ENCODE measurements at places on chromosomes 7 and 10. TPM values are rescaled to one million over a fixed set of nuclear protein-coding genes. Genes with fewer than 3 reads are reported as not detected.

DNA sequence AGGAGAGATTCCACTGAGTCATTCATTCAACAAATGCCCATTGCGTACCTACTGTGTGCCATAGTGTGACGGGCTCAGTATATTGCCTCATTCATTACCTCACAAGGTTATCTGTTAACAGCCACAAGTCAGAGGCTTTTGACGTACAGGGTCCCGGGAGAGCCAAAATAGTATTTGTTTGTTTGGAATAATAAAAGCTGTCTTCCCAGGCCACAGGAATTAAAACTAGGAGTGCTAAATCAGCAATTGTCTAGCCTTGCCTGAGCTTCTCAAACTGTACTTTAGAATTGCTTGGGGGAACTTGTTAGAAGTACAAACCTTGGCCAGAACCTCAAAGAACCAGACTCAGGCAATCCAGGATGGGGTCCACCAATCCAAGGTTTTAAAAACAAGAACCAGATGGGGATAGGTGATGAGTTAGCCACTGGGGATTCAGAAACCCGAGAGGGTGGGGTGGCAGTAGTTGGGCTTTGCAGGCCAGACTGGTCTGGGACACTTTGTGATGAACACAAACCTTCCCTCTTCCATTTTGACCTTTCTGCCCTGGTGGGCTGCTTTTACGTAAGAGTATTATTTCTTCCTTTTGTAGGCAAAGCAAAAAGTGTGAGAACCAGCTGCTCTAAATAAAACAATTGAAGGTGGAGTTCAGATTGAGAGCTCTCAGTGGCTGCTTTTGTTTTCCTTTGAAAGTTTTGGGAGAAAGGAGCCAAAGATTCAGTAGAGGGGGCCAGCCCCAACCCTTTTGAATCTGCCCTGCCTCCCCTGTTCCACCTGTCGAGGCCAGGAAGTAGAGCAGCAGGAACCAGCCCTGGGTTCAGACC lies 113.0 kb upstream of the ANLN start:
- H3K36me3 ChIP-seq = no peaks in the 10 kb centered on the region
- no peak overlapping the region for H3K4me3 ChIP-seq
- DNase-seq = peak; percentile 3
- peak overlapping the region; percentile 22 for H3K27ac ChIP-seq

The POLR3A gene
- 8.7 TPM for polyA plus RNA-seq

- H3K27me3 ChIP-seq = no peaks in the 10 kb centered on the region
- H3K27ac ChIP-seq = no peak overlapping the region
- no peak for DNase-seq
- H3K4me1 ChIP-seq = peaks cover 15% of the 10 kb centered on the region
- no peak overlapping the region for H3K4me3 ChIP-seq
Observed at GRCh38 chr7:15557186-15557585, 4.6 kb downstream of the AGMO start.

DNA sequence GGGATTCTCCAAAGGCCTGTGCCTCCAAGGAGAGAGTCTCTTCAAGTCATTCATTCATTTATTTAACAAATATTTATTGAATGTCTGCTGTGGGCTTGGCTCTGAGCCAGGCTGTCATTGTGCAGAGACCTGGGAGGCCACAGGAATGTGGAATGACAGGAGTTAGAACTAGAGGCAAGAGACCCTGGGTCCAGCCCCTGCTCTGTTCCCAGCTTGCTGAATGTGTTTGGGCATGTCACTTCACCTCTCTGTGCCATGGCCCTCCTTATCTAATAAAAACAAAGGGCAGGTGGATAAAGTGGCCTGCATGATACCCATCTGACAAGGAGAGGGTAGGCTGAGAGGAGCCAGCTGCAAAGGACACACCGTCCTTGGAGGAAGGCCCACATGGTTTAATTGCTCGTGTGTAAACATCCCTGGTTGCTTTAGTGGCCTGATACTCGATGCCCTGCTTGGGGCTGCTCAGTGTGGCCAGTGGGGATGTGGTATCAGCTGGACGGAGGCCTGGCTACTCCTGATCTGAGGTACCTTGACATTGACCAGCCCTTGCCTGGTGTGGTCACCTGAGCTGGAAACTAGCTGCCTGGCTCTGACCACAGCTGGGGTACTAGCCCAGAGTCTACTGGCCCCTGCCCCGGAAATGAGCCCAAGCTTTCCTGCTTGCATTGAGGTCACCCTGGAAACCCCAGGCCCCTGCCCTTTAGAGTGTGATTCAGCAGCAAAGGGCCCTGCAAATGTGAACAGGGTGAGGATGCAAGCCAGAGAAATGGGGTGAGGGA lies 116.2 kb downstream of the CDH23 start:
- no peaks in the 10 kb centered on the region for H3K27me3 ChIP-seq
- no peak overlapping the region for H3K27ac ChIP-seq
- H3K4me1 ChIP-seq = peaks cover 16% of the 10 kb centered on the region
- DNase-seq = peak; percentile 67

GRCh38 chr10:73584737-73585136 lies 6.4 kb downstream of the USP54 start:
- DNase-seq = no peak
- no peaks in the 10 kb centered on the region for H3K27me3 ChIP-seq
- H3K4me1 ChIP-seq = peaks cover 16% of the 10 kb centered on the region
- H3K36me3 ChIP-seq = no peaks in the 10 kb centered on the region
- H3K27ac ChIP-seq = peak overlapping the region; percentile 73

- H3K4me1 ChIP-seq = peaks cover 16% of the 10 kb centered on the region
- peaks cover 5% of the 10 kb centered on the region for H3K27me3 ChIP-seq
- H3K27ac ChIP-seq = no peak overlapping the region
- DNase-seq = no peak
Observed at GRCh38 chr7:117485118-117485620, 5.3 kb downstream of the CFTR start.

GRCh38 chr10:76998451-76998850 lies 639.2 kb downstream of the KCNMA1 start:
- H3K36me3 ChIP-seq = no peaks in the 10 kb centered on the region
- H3K4me3 ChIP-seq = no peak overlapping the region

The SUN3 gene
- not detected for polyA plus RNA-seq

GRCh38 chr10:122656308-122656705 lies 43.3 kb downstream of the C10orf120 start:
- DNase-seq = no peak
- H3K27ac ChIP-seq = no peak overlapping the region
- H3K36me3 ChIP-seq = no peaks in the 10 kb centered on the region
- no peaks in the 10 kb centered on the region for H3K4me1 ChIP-seq

The EPDR1 gene
- polyA plus RNA-seq = 3.7 TPM

DNA sequence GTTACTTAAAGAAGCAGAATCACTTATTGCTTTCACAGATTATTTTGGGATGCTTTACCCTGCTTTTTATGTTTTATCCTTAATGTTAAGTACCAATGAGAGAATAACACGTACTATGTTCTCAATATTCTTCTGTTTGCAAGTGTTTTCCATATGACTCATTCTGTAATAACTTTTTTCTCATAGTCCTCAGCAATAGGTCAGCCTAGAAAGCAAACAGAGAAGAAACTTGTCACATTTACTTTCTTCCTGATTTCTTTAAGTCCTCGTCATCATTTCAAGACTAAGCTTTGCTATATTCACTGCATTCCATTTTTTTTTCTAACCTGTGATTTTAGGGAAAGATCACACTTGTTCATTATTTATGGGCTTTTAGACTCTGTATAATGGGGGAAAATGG lies 6.8 kb upstream of the AGR2 start:
- no peaks in the 10 kb centered on the region for H3K27me3 ChIP-seq
- no peak overlapping the region for H3K4me3 ChIP-seq
- peaks cover 10% of the 10 kb centered on the region for H3K4me1 ChIP-seq
- no peaks in the 10 kb centered on the region for H3K36me3 ChIP-seq
- peak overlapping the region; percentile 88 for H3K27ac ChIP-seq

- H3K27ac ChIP-seq = no peak overlapping the region
- no peak for DNase-seq
- H3K27me3 ChIP-seq = no peaks in the 10 kb centered on the region
- no peaks in the 10 kb centered on the region for H3K36me3 ChIP-seq
Observed at GRCh38 chr7:144477348-144477747, 73.9 kb upstream of the NOBOX start.

DNA sequence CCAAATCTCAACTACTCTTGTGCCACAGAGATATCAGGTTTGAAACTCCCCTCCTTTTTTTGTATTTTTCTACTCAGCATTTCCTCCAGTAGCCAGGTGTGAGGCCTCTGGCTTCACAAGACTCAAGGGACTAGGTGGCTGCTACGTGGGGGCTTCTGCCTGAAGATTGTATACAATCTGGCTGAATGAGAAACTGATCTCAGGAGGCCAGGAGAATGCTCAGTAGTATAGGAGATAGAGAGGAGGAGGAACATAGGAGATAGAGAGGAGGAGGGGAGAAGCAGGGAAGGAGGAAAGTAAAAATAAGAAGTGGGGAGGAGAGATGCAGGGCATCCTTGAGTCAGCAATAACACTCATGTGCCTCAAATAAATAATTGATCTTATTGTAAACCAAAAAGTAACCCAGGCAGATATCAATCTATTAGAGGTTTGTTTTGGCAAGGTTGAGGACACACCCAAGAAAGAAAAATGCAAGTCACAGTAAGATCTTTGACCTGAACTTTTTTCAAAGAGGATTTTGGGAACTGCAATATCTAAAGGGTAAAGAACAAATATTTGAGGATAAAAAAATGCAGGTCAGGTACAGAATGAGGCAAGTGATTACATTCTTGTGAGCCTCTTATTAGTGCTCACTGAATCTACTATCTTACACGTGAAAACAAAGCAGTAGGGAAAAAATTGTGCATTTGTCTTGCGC lies 36.8 kb downstream of the AKR1C8 start:
- H3K4me1 ChIP-seq = peaks cover 23% of the 10 kb centered on the region
- no peaks in the 10 kb centered on the region for H3K27me3 ChIP-seq
- no peak for DNase-seq
- H3K36me3 ChIP-seq = no peaks in the 10 kb centered on the region
- no peak overlapping the region for H3K4me3 ChIP-seq
- H3K27ac ChIP-seq = peak overlapping the region; percentile 87

DNA sequence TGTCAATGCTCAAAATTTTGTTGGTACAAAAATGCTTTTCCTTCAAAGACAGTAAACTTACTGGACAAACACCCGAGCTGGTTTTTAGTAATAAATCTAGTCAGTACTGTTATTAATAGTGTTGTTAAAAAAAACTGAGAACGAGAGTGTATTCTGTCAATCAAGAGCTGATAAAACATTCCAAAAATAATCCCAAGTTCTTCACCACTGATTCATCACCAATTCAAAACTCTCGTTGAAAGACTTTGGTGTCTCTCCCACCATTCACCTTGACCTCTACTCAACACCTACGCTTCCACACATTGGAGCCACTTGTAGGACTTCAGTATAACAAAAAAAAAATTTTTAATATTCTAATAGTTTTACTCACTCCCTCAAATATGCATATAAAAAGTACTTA lies 279.2 kb downstream of the PARD3 start:
- H3K4me3 ChIP-seq = no peak overlapping the region
- peaks cover 11% of the 10 kb centered on the region for H3K4me1 ChIP-seq
- no peak for DNase-seq

DNA sequence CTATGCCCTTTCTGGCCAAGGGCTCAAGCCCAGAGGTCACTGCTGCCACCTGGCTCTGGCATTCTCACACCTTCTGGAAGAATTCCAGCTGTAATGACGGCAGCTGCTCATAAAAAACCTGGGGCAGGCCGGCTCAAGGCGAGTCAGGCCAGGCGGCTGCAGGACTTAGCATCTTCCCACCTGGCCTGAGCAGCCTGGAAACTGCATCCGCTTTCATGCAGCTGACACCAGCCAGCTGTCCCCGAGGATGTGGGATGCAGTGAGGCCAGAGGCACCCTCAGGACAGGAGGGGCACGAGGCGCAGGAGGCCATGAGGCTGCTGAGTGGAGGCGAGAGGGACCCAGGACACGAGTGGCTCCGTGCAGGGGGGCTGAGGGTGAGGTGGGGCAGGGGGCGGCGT lies 47.5 kb upstream of the ADGRA1 start:
- H3K36me3 ChIP-seq = no peaks in the 10 kb centered on the region
- H3K4me1 ChIP-seq = no peaks in the 10 kb centered on the region
- no peak overlapping the region for H3K27ac ChIP-seq
- no peak for DNase-seq
- peaks cover 7% of the 10 kb centered on the region for H3K27me3 ChIP-seq

- no peaks in the 10 kb centered on the region for H3K27me3 ChIP-seq
- no peaks in the 10 kb centered on the region for H3K36me3 ChIP-seq
- no peak for DNase-seq
- peaks cover 22% of the 10 kb centered on the region for H3K4me1 ChIP-seq
Observed at GRCh38 chr10:15349112-15349511, 22.0 kb downstream of the FAM171A1 start.

GRCh38 chr10:92809840-92810239 lies 38.5 kb upstream of the EXOC6 start:
- no peaks in the 10 kb centered on the region for H3K4me1 ChIP-seq
- H3K27ac ChIP-seq = no peak overlapping the region
- no peaks in the 10 kb centered on the region for H3K36me3 ChIP-seq

The TSPAN33 gene
- polyA plus RNA-seq = 7.3 TPM

The SPDYE16 gene
- polyA plus RNA-seq = 1.1 TPM

The ARHGAP22 gene
- polyA plus RNA-seq = 1.7 TPM

The URGCP gene
- 31.9 TPM for polyA plus RNA-seq

DNA sequence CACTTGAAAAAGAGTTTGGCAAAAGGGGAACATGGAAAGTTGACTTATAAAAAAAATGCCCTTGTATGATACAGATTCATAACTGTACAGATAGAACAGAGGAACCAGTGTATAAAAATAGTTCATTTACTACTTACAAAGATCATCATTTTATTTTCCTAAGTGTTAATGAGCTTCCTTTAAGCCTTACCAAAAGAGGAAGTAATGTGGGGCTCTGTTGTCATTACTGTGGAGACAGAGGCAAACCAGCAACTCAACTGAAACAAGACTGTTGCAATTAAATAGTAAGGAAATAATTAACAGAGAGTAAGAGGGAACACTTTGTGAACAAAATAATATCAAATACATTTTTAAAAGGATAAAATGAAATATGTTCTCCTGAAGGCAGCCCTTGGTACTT lies 526.2 kb upstream of the ADARB2 start:
- DNase-seq = no peak
- no peaks in the 10 kb centered on the region for H3K27me3 ChIP-seq
- no peak overlapping the region for H3K4me3 ChIP-seq
- H3K4me1 ChIP-seq = no peaks in the 10 kb centered on the region
- H3K36me3 ChIP-seq = no peaks in the 10 kb centered on the region
- H3K27ac ChIP-seq = no peak overlapping the region

DNA sequence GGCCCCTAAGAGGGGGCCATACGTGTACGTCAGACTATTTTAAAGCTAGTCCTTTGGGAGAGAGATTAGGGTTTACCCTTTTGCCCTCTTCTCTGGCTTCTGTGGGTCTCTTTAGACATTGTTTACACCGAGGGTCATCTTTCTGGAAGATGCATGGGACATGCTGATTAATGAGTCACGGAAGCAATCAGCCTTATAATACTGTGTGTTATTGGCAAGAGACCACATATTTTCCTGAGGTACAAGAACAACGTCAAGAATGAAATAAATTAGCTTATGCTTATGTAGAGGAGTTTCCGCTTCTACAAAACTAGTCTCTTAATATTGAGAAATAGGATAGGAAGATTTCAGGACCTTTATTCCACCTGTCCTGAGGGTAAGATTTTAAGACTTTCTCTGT lies 327.7 kb downstream of the BBS9 start:
- no peaks in the 10 kb centered on the region for H3K36me3 ChIP-seq
- H3K4me1 ChIP-seq = no peaks in the 10 kb centered on the region
